ENCODE measurements at places on chromosomes 5 and 9. TPM values are rescaled to one million over a fixed set of nuclear protein-coding genes. Genes with fewer than 3 reads are reported as not detected.

GRCh38 chr5:652773-653350 lies 40.3 kb downstream of the TPPP start:
- no peak for DNase-seq

DNA sequence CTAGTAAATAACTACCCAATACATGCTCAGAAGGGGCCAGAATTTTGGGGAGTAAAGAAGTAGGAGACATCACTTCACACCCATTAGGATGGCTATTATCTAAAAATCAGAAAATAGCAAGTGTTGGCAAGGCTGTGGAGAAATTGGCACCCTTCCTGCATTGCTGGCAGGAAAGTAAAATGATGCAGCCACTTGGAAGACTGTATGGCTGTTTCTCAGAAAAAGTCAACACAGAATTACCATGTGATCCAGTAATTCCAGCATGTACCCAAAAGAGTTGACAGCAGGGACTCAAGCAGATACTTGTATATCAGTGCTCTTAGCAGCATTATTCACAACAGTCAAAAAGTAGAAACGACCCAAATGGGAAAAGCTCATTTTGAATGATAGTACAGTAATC lies 107.6 kb downstream of the APBA1 start:
- DNase-seq = no peak

DNA sequence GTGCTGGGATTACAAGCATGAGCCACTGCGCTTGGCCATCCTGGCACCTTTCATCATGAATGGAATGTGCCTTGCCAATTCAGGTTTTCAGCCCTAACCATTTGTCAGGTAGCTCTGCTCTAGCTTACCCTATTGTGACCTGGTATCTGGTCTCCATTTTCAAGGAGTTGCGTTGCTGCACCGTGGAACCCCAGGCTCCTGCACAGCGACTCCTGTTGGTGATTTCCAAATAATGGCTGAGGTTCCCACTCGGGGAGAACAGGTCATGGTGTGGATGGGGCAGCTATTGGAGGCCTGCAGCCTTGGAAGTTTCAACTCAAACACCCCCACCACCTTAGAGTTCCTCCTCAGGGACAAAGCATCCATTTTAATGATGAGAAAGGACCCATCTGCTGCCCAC lies 18.7 kb upstream of the CTSV start:
- no peak for DNase-seq

DNA sequence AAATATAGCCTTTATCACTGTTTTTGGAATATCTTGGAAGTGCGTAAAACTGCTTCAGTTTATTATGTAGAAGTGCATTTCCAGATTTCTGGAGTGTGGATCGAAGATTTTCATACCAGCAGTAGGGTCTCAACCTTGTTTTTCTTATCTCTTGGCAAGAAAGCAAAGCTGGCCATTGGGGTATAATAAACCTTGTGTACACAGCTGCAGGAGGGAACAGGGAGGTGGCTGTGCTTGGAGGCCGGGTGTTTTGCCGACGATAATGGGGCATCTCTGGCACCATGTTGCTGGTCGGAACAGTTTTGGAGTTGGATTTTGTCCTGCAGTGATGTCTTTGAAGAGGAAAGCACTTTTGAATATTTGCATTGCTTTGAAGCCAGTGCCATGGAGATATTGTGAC lies 308.8 kb upstream of the DMRT1 start:
- DNase-seq = no peak

GRCh38 chr9:131114084-131114535 lies 11.3 kb upstream of the NUP214 start:
- no peak for DNase-seq

Gene PCDHA3
- 0.16 TPM for polyA plus RNA-seq

All from BJ (cell line).